ENCODE measurements at places on chromosomes 12 and 14. TPM values are rescaled to one million over a fixed set of nuclear protein-coding genes. Genes with fewer than 3 reads are reported as not detected.

The TAS2R7 gene
- total RNA-seq, result not detected

- H3K4me3 ChIP-seq, result no peak overlapping the region
- no peak overlapping the region for H3K27ac ChIP-seq
- DNase-seq, result no peak
- H3K4me1 ChIP-seq, result peaks cover 43% of the 10 kb centered on the region
- H3K36me3 ChIP-seq, result no peaks in the 10 kb centered on the region
- H3K27me3 ChIP-seq, result no peaks in the 10 kb centered on the region
These were observed 43.8 kb downstream of the FOXN3 start for GRCh38 chr14:89373185-89373584.

DNA sequence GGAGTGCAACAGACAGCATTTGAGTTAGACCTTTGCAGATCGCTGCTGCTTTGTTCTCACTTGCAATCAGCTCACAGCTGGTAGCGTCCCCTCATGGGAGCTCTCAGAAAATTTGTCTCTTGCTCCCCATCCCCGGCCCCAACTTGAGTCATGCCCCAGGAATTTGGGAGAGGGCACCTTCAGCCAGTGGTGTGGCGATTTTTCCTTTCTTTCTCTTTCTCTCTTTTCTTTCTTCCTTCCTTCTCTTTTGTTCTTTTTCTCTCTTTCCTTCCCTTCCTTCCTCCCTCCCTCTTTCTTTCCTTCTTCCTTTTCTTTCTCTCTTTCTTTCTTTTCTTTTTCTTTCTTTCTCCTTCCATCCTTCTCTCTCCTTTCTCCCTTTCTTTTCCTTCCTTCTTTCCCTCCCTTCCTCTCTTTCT is 34.2 kb upstream of the MAP1LC3B2 start:
- no peak overlapping the region for H3K4me3 ChIP-seq
- H3K4me1 ChIP-seq, result peaks cover 3% of the 10 kb centered on the region
- no peak overlapping the region for H3K27ac ChIP-seq

GRCh38 chr12:110865521-110865920 is 18.7 kb downstream of the CCDC63 start:
- no peaks in the 10 kb centered on the region for H3K36me3 ChIP-seq
- H3K27me3 ChIP-seq, result no peaks in the 10 kb centered on the region
- H3K4me1 ChIP-seq, result peaks cover 16% of the 10 kb centered on the region
- no peak overlapping the region for H3K4me3 ChIP-seq
- no peak overlapping the region for H3K27ac ChIP-seq

DNA sequence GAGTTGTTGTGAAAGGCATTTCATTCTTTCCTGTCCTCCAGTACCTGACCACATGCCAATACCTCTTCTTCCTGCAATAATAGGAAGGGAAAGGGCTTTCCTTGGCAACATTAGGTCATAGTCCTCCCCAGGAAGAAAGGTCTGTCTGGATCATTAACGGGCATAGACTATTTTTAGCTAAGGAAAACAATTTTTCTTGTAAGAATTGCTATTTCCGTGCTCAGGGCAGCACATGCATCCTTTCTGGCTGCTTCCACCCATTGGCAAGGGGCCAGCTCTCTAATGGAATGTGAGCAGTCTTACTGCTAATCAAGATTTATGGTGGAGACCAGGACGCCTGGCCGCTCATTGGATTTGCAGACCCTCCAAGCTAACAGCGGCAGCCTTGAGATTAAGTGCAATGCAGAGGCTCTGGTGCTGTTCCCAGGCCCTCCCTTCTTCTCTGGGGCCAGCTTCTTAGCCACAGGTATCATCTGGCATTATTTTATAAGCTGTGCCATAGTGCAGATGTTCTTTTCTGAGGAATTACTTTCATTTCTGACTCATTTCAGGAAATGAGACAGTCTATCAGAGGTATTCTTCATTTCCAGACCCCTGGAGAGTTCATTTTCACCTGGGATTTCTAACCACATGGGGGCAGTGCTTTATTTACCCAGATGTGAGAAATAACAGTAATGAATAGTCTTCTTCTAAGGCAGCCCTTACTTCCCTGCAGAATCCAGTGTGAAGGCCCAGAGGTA is 52.9 kb downstream of the ANO6 start:
- no peaks in the 10 kb centered on the region for H3K36me3 ChIP-seq
- peak; percentile 91 for DNase-seq
- H3K4me3 ChIP-seq, result peak overlapping the region; percentile 6
- no peaks in the 10 kb centered on the region for H3K27me3 ChIP-seq
- peaks cover 78% of the 10 kb centered on the region for H3K4me1 ChIP-seq

- no peak overlapping the region for H3K4me3 ChIP-seq
- peaks cover 16% of the 10 kb centered on the region for H3K4me1 ChIP-seq
- H3K27me3 ChIP-seq, result no peaks in the 10 kb centered on the region
- DNase-seq, result no peak
- H3K36me3 ChIP-seq, result no peaks in the 10 kb centered on the region
- H3K27ac ChIP-seq, result no peak overlapping the region
These were observed 3.0 kb downstream of the NPAS3 start for GRCh38 chr14:32941668-32942065.

Measured in heart right ventricle (tissue), 16 donors.